ENCODE measurements at places on chromosomes 11 and 22. TPM values are rescaled to one million over a fixed set of nuclear protein-coding genes. Genes with fewer than 3 reads are reported as not detected.

Gene SLC16A8
- total RNA-seq = not detected

DNA sequence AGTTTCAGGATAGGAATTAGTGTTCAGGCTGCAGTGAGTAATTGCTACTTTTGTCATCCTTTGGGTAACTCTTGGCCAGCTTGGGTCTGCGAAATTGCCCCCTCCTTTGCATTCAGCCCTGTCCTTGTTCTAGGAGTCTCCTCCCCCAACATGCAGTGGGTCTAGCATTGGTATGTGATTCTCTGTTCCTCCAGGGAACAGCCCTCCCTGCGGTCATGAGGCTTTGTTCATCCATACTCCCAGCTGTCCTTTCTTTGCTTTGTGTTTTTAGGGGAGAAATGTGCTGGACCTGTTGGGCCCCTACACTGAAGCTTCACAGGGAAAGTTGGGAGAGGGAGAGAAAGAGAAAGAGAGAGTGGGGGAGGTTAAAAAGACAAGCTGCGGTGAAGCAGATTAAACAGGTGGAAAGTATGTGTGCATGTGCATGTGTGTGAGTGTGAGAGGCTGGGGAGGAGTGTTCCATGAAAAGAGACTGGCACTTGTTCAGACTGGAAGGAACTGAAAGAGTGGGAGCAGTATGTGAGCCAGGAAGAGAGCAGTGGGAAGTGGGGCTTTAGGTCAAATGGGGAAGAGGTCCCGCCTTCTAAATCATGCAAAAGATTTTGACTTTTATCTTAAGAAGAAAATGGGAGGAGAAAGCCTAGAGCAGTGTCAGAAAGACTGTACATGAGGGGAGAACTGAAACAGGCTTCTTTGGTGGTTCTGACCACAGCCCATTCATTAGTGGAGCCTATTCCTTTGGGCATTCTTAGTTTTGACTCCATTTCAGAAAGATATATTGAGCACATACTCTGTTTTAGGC is 17.9 kb upstream of the SESN3 start:
- DNase-seq = no peak

GRCh38 chr22:31901388-31902137 is 42.8 kb upstream of the YWHAH start:
- DNase-seq = no peak

GRCh38 chr11:113159988-113160807 is 154.2 kb upstream of the TTC12 start:
- no peak for DNase-seq

DNA sequence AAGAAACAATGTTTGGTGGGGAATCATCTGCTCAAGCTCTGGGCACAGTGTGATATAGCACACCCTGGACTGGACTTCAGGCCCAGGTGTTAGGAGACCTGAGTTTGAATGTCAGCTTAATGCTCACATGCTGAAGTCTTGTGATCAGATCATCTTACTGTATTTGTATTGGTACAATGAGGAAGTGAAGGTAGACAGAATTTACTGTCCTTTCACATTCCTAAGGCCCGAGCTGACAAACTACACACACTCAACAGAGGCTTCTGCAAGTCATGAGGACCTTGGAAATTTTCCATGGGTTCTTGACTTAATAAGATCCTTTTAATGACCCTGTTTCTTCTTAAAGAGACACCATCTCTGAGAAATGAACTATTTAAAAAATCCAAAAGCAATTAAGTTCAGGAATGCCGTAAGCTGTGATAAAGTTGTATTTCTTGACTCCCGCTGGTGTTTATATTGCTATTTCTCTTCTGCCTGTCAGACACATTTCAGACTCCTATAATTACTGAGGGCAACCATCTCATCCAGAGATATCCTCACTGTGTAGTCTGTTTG is 802.0 kb downstream of the DLG2 start:
- DNase-seq = no peak

DNA sequence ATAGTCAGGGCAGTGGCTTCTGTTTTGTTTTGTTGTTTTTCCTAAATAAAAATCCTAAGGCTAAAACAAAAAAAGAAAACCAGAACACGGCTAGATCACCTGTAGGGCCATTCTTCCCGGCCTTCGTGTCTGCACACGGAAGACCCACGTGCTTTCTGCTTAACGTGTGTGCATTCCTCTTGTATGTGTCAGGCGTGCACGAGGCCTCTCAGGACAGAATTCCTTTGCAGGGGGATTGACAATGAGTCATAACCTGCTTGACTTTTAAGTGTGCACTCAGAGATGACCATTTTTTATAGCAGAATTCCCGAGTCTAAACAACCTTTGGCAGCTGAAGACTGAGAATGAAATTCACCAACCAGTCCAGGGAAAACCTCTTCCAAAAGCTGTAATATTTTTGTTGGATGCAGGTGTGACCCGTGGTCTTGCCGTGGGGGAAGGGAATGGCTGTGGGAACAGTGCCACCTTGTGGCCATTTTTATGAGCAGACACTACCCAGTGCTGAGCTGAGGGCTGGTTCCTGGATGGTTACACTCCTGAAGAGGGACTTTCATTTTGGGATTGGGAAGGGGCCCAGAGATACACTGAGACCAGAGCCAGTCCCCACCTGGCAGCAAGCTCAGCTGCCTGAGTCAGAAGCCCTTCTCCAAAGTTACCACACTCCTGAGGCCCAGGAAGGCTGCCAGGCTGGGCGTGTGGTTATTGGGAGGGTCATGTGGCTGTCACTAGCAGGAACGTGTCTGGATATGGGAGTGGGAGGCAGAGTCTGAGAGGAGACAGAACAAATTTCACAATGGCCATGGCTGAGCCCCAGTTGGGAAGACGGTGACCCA is 35.7 kb upstream of the DKK3 start:
- DNase-seq = peak; percentile 79

- DNase-seq = no peak
These were observed 37.8 kb downstream of the PRR5L start for GRCh38 chr11:36333897-36334296.

GRCh38 chr11:80103142-80103859 is 662.5 kb upstream of the TENM4 start:
- no peak for DNase-seq

Gene CALCB
- 12.1 TPM for total RNA-seq

DNA sequence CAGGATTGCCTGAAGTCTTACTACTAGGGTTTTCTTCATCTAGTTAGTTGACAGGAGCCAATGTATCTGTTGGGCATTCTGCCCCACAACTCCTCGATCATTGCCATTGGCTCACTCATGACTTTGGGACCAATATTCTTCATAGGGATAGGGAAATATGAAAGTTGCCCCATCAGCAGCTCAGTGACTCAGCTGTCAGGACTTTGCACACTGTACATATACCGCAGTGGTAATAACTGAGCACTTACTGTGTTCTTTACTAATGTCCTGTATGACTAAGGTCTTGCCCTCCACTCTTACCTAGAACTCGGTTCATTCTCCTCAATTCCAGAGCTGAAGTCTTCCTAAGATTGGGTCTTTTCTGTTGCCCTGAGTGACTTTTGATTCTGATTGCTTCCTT is 46.8 kb upstream of the PGR start:
- no peak for DNase-seq

DNA sequence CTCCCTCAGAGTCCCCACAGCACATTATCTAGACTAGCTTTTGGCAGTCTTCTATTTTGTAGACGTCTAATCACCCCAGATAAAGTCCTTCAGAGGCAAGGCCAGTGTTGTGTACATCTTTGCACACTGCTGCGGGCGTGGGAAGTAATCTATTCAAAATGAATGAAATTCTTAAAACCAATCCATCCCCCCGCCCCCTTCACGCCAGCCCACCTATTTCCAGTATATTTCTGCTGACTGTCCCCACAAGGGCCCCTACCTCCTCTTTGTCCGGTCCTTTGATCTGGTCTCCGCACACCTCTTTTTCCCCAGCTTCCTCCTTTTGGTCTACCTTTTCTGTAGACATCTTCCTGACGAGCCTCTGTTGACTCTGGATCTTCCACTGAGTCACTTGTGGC is 375 bp downstream of the BSCL2 start:
- DNase-seq = no peak

DNA sequence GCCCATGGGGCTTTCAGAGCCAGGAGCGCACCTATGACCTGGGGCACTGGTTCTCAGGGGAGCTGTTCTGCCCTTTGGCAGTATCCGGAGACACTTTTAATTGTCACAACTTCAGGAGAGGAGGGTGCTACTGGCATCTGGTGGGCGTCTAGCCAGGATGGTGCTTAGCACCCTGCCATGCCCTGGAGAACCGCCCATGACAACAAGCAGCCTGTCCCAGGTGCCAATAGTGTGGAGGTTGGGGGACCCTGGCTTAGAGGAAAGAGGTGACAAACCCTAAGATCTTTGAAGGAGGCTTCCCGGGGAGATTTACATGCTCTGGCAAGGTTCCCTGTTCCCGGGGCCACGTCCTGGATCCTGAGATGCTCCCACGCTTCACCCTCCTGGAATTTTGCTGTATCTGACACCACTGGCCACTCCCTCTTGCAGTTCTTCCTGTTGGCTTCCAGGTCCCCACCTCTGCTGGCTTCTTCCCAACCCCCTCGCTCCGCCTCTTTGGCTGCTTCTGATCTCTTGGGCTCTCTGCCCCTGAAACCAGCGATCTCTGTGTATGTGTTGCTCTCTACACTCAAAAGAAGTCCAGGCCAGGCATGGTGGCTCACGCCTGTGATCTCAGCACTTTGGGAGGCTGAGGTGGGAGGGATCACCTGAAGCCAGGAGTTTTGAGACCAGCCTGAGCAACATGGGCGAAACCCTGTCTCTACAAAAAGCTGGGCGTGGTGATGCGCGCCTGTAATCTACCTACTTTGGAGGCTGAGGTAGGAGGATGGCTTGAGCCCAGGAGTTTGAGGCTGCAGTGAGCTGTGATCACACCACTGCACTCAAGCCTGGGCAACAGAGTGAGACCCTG is 31.1 kb downstream of the FADS3 start:
- no peak for DNase-seq

DNA sequence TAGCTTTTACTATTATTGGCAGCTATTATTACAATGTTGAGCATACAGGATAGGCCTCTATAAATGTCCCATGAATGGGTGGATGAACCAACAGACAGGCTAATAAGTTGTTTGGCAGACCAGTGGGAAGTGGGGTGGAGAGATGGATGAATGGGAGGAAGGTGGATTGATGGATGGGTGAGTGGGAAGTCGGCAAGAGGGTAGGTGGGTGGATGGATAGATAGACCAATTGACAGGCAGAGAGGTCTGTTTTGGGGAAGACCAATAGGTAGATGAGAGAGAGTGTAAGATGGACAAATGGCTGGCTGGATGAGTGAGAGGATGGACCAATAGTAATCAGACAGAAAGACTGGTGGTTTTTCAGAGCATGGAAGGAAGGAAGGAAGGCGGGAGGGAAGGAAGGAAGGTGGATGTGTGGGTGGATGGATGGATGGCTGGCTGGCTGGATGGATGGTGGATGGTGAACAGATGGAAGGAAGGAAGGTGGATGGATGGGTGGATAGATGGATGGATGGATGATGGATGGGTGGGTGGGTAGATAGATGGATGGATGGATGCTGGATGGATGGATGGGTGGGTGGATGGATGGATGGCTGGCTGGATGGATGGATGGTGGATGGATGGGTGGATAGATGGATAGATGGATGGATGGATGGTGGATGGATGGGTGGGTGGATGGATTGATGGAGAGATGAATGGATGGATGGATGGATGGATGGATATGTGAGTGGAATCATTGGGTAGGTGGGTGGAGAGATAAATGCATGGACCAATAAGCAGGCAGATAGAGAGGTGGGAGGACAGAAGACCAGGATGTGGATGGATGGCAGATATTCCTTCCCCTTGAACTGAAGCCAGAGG is 37.4 kb downstream of the RASD2 start:
- no peak for DNase-seq

Gene RFPL3
- not detected for total RNA-seq

Gene SCN4B
- total RNA-seq = 0.12 TPM

Gene ADM2
- total RNA-seq = 7.5 TPM

Gene OR4A16
- total RNA-seq = not detected

GRCh38 chr11:57638005-57638781 is 11.5 kb downstream of the YPEL4 start:
- DNase-seq = peak; percentile 22

Gene DBX1
- total RNA-seq = not detected

GRCh38 chr11:61959114-61959513 is 8.3 kb downstream of the FTH1 start:
- DNase-seq = no peak

Gene KRTAP5-1
- total RNA-seq = not detected

- no peak for DNase-seq
These were observed 458.4 kb upstream of the CCDC179 start for GRCh38 chr11:23318670-23319069.

GRCh38 chr11:76785513-76785912 is 2.4 kb downstream of the TSKU start:
- no peak for DNase-seq

DNA sequence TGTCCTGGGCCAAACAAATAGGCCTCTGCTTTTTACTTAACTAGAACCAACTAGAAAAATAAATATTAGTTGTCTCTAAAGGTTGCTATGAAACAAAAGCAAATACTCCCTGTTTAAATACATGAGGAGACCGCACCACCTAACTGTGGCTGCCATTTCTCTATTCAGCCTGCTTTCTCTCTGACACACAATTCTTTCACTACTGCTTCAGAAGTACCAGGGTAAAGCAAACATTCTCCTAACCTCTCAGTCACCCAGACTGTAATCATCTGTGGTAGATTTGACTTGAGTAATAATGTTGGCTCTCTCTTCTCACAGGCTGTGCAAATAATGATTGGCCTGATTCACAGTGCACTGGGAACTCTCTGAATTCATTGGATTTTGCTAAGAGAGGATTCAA is 41.0 kb upstream of the MS4A8 start:
- DNase-seq = no peak

Gene MARK2
- 17.6 TPM for total RNA-seq

Gene MUC5B
- total RNA-seq = not detected
